Thyroid gland (tissue), 4 donors: ENCODE measurements at places on chromosomes 3 and 15.
A peak's percentile ranks its signal among the peaks of the same experiment; 100 is the strongest.

DNA sequence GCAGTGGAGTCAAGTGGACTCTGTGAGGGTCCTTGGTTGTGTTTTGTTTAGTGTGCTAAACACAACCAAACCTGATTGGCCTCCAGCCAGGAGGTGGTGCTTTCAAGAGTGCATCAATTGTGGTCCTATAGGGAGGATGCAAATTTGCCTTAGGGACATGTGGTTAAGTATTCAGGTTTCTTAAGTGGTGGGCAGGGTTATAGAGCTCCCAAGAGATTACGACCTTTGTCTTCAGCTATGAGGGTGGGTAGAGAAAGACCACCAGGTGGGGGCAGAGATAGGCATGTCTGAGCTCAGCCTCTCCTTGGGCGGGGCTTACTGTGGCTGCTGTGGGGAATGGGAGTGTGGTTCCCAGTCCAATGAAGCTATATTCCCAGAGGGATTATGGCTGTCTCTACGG, 186.6 kb downstream of the SQOR start:
- DNase-seq: no peak

- DNase-seq: peak; percentile 61
Observed at GRCh38 chr15:52790169-52790708, at the start of gene ONECUT1. TSS of gene ONECUT1 (minus strand) at chr15:52790336. CDS start at chr15:52789884, 452 bp downstream.

- no peak for DNase-seq
Observed at GRCh38 chr3:23781051-23781450, 24.7 kb upstream of the UBE2E1 start.

GRCh38 chr3:78823859-78824258, 943.9 kb downstream of the ROBO1 start:
- no peak for DNase-seq

DNA sequence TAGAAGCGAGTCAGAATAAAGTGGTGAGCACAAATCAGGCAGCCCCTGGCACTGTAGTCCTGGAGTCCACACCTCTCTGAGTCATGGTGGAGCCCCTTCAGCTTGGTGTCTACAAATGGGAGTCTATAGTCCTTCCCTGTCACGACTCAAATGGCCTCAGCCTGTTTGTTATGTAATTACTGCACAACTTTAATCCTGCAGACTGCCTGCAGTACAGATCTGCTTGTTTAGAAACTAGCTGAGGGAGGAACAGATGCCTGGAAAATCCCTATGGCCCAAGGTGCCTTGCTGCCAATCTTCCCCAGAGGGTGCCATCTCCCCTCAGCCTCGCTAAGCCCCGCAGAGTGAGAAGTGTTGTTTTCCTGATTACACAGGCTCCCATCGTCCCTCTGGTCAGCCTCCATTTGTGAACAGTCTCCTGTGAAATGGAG, 3.9 kb upstream of the CXCR6 start:
- no peak for DNase-seq

- no peak for DNase-seq
Observed at GRCh38 chr15:39966521-39966920, 32.6 kb downstream of the EIF2AK4 start.

GRCh38 chr3:177320765-177321247, 123.5 kb upstream of the TBL1XR1 start:
- DNase-seq: no peak

- peak; percentile 69 for DNase-seq
Observed at GRCh38 chr3:97821287-97821773, 481 bp upstream of the CRYBG3 start.

DNA sequence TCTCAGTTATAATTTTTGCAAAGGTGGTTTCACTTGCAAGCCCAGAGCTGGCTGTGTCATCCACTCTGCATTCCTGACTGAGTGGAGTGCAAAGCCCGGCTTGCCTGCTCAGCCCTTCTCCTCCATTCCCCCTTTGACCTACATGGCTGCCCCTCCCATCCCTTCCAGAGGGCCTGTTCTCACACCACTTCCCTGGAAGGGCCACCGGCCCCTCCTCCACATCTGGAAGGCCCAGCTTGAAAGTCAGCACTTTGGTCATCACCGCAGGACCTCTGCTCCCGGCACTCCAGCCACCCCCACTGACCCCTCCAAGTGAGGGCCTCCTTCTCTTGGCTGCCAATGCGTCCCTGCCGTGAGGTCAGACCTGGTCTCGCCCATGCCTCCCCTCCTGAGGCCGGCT, 74.1 kb upstream of the RNF7 start:
- peak; percentile 73 for DNase-seq

- DNase-seq: no peak
Observed at GRCh38 chr3:27575499-27575898, 91.3 kb upstream of the SLC4A7 start.

DNA sequence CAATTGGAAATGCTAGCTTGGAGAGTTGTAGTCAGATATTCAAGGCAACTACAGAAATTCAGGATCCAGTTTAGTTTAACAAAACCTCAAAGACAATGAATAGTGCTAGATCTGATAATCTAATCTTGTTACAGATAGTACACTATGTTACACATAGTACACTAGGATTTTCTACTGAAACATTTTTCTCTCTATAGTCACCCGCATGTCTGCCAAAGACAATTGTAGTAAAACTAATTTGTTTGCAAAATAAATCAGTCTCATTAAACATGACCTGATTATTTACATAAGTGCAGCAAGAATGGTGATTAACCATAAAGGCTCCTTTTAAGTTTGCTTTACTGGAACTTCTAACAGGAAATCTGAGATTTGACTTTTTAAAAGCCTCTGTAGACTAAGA, 52.0 kb downstream of the ILDR1 start:
- DNase-seq: no peak

DNA sequence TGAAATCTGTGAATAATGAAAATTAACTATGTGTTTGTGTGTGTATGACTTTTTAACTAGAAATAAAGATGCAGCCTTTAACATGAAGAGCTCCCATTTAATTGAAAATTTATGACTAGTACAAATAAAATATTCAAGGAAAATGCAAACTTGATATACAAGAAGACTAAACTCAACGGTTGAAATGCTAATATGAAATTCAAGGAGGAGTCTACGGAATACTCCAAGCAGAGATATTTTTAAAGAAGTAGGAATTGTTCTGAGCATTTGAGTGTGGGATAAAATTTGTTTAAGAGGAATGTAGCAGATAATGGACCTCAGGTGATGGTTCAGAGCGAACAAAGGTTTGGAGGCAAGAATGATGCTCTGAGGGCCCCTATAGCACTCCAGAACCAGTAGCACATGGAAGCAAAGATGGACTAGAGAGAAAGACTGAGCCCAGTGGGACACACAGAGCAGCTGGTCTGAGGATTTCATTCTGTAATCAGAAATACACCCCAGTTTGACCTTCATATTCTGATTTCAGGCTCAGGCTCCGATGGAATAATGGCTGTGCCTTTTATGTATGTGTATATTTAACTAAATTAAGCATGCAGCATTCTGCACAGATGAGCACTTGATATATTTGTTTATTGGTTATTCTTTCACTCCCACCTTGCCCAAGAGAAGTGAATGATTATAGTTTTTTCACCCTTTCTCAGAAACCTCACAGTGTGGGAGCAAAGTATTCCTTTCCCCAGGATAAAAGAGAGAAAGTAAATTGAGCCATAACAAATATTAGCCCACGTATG, 227.1 kb downstream of the ZPLD1 start:
- no peak for DNase-seq

GRCh38 chr3:111720681-111721380, 125.7 kb upstream of the ZBED2 start:
- no peak for DNase-seq

- no peak for DNase-seq
Observed at GRCh38 chr15:29018120-29018805, 132.5 kb downstream of the APBA2 start.
